ENCODE measurements at places on chromosomes 7 and 10.
A peak's percentile ranks its signal among the peaks of the same experiment; 100 is the strongest.

DNA sequence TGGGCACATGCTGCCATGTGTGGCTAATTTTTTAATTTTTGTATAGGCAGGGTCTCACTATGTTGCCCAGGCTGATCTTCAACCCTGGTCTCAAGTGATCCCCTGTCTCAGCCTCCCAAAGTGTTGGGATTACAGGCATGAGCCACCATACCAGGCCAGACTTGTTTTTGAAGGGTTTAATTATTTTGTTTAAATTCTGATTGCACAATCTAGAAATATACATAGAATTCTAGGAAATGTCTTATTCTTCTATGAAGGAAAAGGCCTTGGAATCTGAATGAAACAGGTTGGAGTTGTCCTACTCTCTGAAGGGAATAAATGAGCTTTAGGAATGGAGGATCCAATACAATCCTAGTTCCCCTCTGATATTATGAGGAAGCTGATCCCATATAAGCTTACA is 15.5 kb upstream of the JCAD start:
- DNase-seq = no peak

DNA sequence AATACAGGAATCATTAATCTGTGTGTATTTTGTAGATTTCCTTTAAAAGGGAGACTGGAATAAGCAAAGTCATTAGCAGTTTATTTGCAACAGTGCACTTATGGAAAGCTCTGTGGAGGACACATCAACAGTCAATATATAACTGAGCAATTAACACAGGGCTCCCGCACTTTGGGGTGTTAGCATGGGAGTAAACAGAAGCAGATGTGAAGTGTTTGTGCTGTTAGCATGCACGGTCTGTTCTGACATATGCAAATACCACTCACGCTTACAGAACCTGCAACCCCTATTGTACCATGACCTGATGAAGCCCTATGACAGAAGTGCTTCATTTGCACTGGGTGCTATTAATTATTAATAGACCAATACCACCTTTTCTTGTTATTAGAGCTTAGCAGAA is 118.9 kb downstream of the PPP1R3A start:
- DNase-seq = no peak

- DNase-seq = no peak
Observed at GRCh38 chr7:108308903-108309302, 147.3 kb downstream of the NRCAM start.

GRCh38 chr10:5658871-5659618 is 7.3 kb downstream of the ASB13 start:
- no peak for DNase-seq

- no peak for DNase-seq
Observed at GRCh38 chr10:125086691-125087090, 73.7 kb downstream of the CTBP2 start.

GRCh38 chr7:148230296-148230695 is 360.3 kb upstream of the C7orf33 start:
- DNase-seq = no peak

GRCh38 chr10:12212454-12212853 is 16.5 kb downstream of the CDC123 start:
- DNase-seq = no peak

DNA sequence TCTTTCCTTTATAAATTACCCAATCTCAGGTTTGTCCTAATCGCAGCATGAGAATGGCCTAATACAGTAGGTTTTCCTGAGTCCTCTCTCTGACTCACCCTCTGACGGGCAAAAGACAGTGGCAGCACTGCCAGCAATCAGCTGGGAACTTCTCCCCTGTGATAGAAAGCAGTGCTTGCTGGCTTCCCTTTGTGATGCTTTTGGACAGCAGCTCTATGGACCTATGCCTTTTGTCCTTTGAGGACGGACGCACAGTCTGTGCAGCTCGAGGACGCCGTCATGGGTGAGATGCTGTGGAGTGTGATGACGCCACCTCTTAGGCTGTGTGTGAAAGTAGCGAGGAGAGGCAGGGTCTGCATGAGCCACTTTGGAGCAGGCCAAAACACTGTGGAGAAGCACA is 68.8 kb downstream of the KIAA1217 start:
- DNase-seq = no peak

DNA sequence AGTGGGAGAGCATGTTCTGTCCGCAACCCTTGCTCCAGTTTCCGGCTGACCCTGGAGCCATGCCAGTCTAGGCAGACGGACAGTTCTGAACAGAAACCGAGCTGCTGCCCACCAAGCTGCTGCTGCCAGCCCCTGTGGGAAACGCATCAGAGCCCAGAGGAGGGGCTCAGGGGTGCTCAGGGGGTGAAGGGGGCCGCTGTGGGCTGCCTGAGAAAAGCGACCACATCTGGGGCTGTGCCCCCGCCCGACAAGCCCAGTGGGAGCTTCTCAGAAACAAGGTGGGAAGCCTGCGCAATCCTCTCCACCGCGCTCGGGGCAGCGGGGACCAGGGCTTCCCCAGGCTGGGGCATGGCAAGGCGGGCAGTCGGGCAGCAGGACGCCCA is 38.8 kb upstream of the CFAP46 start:
- no peak for DNase-seq

- no peak for DNase-seq
Observed at GRCh38 chr10:27626890-27627289, 118.7 kb downstream of the MKX start.

DNA sequence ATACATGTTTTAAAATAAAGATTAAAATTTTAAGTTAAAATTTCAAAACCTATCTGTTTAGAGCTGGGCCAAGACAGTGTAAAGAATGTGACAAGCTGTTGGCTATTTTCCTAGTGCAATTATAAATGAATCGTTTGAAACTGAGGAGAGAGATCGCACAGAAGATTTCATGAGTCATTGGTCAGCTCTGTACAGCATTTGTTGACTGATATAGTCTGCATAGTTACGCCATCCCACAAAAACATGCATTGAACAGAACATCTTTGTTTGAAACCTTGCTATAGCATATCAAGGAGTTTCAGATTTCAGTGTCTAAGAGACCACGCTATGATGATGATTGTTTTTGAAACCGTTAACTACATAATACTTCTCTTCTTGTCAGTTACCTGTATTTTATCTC is 1.3 kb upstream of the C10orf67 start:
- no peak for DNase-seq

- DNase-seq = no peak
Observed at GRCh38 chr10:114329634-114330365, 74.5 kb downstream of the AFAP1L2 start.

DNA sequence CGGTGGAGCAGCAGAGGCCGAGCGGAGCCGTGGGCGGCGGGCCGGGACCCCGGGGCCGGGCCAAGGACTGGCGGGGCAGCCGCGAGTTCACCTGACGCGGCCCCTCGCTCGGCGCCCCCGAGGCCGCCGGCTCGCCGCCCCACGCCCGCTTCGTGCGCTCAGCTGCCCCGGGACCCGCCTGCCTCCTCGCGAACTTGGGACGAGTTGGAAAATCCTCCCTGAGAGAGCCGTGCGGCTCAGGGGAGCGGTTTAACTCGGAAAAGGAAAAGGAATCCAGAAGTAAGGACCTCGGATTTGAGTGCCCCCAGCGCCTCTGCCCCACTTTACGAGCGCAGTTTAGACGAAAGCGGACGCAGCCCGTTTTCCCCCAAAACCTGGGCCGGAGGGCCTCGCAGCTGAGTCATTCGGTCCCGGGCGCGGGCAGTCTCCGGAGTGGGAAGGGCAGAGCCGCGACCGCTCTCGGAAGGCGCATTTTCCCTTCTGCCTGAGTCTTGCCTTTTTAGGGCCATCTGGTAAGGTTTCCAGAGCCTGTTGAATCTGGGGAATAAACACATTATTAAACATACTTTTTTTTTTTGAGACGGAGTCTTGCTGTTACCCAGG is 744 bp downstream of the CREM start:
- peak; percentile 63 for DNase-seq

DNA sequence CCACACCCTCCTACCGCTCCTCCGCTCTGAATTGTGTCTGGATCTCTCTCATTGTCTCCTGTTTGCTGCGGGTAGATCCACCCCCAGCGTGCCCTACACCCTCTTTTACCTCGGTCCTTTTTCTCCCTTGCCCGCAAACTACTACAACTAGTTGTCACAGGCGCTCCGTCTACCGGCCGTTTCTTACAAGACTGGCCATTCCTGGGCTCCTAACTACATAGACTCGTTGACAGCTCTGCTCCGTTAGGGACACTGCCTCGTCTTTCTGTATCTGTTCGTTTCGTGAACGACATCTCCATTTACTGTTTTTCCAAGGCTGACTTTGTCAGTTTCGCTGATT is 786 bp downstream of the TAF3 start:
- DNase-seq = peak; percentile 3

GRCh38 chr7:121872831-121873288 is at the start of gene PTPRZ1:
TSS of gene PTPRZ1 (plus strand) at chr7:121873161. CDS start at chr7:121873500, 339 bp downstream.
- DNase-seq = no peak

All from CD4-positive, alpha-beta T cell (primary cell).